ENCODE measurements at places on chromosomes 3 and 15.

- no peak for DNase-seq
These were observed 184.9 kb downstream of the MINAR1 start for GRCh38 chr15:79617071-79617470.

DNA sequence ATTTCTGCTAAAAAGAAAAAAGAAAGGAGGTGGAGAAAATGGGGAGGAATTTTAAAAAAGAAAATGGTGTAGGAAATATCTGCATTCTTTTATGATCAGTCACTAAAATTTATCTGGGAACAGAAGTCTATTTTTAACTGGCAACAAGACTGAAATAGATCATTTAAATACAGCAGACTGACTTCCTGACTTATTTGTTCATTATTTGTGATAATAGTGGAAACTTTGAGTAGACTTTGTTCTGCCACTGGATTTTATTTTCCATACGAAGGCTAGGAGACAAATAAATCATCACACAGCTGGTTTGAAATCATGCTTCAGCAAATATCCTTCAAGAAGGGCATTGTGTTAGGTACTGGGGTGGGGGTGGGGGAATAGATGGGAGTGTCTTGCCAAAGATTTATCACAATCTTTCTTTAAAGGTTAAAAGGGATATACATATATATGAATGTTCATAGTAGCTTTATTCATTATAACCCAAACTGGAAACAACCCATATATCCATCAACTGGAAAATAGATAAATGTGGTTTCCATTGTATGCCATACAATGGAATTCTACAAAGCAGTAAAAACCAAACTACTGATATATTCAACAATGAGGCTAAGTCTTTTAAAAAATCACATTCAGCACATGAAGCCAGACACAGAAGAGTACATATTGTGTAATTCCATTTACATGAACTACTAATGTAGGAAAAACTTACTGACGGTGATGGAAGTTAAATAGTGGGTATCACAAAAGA lies 4.7 kb upstream of the CLASP2 start:
- peak; percentile 23 for DNase-seq

DNA sequence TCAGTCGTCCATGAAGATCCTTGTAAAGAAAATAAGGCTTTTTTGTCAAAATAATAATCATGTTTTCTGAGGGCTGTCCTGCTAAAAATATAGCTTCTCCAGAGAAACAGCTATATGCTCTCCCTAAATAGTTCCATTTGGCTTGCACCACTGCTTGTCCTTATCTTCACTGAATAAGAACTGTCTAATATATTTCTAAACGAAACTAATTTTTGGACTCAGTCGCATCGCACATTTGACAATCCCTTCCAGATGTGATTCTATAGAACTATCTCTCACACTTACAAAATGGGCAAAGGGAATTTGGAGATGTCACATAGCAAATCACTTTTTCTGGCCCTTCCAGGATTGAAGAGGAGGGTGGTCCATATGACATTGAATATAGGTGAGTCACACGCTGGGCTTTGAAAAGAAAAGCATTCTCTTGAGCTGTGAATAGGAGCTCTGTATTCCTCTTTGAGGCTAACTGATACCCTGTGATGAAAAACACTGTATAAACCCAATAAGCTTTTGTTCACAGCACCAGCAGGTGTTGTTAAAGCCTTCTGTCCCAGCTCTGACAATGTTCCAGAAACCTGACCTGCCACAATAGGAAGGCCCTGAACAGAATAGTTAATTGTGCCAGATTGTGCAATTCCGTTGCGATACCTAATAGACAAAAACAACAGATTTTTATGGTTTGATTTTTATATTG lies 1144.2 kb downstream of the ROBO2 start:
- DNase-seq = peak; percentile 16

- DNase-seq = peak; percentile 91
These were observed 3.5 kb downstream of the ZNF710 start for GRCh38 chr15:90004671-90005070.

DNA sequence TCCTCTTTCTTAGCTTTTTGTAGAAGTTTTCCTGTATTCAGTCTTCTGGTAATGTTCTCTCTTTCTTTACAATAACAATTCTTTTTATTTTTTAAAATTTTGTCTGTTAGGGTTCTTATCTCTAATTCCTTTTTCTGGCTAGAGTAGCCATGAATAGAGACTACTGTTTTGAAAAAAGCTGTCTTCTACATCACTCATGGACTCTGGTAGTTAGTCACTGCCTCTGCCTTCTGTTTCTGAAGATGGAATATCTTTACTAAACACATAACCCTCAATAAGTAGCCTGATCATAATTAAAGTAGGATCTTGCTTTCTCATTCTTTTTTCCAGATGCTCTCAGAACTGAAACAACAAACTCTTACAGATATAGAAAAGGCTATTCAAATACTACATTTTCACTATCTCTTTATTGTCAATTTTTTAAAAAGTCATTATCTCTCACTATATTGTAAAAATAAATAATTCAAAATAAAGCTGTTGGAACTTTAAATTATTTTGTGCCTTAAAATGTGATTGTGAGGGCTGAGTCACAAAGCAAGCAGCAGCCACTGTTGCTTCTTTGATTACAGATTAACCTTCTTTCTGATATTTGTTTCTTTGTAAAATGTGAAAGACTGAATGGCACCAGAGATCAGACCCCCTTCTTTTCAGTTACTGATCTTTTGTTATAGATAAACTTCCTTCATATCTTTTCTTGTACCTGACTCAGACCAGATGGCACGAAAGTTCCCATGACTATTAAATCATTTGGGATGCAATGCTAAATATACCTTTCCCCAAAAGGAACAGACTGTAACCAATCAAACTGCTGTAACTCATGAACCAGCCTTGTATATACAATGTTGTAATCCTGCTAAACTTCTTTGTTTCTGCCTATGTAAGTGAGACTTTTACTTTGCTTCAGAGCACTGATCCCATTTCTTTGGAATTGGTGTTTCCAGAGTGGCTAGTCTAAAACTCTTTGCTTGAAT lies 1159.5 kb downstream of the IGSF11 start:
- DNase-seq = no peak

DNA sequence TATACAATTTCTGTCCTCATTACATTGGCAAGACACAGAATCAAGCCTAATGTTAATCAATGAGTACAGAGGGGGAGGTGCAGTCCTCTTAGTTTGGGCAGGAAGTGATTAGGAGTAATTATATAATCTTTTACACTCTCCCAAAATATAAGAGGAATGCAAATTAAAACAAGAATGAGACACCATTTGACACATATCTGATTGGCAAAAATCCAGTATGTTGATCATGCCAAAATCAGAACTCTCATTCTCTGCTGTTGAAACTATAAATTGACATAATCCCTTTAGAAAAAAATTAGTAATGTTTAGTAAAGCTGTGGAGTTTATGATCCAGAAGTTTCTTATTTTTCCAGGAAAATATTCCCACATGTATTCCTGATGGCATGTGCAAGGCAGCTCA lies 373.4 kb downstream of the EPHA6 start:
- no peak for DNase-seq

GRCh38 chr15:69953816-69954215 lies 143.9 kb downstream of the TLE3 start:
- no peak for DNase-seq

- no peak for DNase-seq
These were observed 8.9 kb downstream of the CPOX start for GRCh38 chr3:98584547-98584946.

GRCh38 chr15:71116942-71117341 lies 1.7 kb downstream of the THSD4 start:
- DNase-seq = no peak

DNA sequence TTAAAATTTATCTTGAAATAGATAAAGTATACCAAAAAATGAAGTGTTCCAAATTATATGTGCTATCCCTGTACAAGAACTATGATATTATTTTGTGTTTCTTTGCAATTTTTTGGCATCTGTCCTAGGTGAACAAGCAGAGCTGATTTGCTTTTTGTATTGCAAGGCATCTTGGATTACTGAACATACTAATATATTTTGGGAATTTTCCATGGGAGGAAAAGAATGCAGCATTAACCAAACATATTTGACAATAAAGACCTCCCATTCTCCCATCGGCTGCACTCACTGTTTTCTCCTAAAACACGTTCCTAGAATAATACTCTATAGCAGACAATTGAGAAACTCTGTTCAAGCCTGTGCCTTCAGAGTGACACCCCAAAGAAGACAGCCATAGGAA lies 265.1 kb upstream of the ALCAM start:
- DNase-seq = no peak

- no peak for DNase-seq
These were observed 9.4 kb downstream of the BOC start for GRCh38 chr3:113220721-113221120.

GRCh38 chr15:25611603-25612002 lies 172.8 kb upstream of the UBE3A start:
- peak; percentile 70 for DNase-seq

- DNase-seq = no peak
These were observed 209.8 kb downstream of the PLCL2 start for GRCh38 chr3:17094551-17094950.

DNA sequence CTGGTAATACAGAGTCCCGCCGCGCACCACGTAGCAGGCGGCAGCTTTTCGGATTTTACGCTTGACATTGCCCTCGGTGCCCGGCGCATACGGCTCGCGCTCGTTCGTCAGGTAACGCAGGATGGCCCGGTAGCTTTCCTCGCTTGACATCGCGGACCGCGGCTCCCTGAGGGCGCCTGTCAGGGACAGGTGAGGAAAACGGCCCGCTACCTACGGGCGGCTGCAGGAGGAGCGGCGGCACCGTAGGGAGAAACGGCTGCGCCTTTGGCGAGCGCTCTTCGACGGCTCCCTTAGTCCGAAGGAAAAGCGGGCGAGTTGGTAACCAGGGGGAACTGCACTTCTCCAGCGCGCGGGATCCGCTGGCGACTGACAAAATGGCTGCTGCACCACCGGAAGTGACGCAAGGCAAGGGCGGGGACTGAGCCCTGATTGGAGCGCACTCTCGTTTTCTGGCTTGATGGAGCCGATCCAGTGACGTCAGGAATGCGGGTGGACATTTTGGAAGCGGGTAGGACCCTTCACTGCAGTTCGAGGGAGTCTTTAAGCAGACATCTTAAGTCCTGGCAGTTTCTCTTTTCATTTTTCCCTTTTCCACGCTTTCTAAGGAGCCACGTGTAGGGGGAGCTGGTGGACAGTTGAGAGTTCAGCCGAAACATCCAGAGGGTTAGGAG lies at the start of gene ZBTB11:
Gene ZBTB11, minus strand, starts transcription at position 368 of the 671 bp plus-strand sequence. Its CDS starts 218 bp downstream, at position 150.
- DNase-seq = peak; percentile 99

DNA sequence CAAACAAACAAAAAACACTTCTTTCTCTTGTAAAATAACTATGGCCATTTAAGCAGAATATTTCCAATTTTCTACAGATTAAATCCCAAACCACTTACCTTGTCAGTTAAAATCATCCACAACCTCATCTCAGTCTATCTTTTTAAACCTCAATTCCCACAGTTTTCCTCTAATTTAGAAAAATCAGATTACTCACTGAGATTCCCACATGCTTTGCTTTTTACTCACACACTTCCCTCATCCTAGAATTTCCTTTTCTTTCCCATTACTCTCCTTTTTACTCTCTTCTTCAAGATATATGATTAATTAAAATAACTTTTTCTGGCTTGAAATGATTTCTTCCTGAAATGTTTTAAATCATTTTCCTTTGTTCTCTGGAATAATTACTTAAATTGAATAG lies 790.7 kb downstream of the ROBO1 start:
- DNase-seq = peak; percentile 57

- peak; percentile 18 for DNase-seq
These were observed 519.0 kb upstream of the PROK2 start for GRCh38 chr3:72303926-72304325.

DNA sequence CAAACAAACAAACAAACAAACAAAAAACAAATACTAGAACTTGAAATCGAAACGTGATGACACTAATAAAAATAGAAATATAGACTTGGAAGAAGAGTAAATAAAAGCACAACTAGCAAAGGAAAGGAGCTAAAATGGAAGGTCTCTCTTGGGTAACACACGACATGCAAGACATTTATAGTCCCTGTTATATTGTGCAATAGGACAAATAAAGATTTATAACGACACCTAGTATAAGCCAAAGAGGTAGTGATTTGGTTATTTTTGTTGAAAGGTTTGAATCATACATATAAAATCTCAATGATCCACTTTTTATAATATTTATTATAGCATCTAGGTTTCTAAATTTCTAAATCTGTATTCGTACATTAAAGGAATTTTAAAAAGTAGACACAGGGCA lies 349.6 kb downstream of the CHST2 start:
- DNase-seq = no peak

DNA sequence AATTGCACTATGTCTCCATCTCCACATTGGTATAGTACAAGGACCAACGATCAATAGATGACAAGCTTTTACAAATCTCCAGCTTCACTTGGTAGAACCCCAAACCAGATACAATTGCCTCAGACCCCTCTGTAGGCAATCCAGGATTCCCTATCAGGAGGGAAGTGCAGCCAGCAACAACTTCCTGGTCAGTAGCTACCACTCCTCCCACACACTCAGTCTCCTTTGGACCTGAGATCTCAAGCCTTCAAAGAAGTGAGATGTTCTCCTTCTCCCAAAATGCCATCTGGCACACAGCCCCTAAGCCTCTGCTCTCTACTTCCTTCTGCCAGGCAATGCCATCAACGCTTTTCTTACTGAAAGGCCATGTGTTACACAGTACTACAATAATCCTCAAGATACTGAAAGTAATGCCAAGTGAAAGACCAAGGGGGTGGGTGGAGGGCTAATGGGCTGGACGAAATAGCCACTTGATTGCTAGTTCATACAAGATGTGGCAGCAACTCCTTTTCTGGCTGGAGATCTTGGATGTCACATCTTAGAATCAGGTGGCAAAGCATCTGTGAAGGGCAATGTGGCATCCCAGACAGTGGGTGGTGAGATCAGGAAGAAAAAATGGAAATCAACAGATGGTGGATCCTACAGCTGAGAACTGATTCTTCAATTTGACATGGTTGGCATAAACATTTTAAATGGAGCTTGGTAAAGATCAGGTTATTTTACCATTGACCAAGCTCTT lies 75.3 kb upstream of the ACP3 start:
- no peak for DNase-seq

- no peak for DNase-seq
These were observed 2.3 kb upstream of the COL6A6 start for GRCh38 chr3:130514681-130515080.

- peak; percentile 61 for DNase-seq
These were observed 1.5 kb downstream of the GPR87 start for GRCh38 chr3:151315136-151315535.

GRCh38 chr3:108406661-108407206 lies 103.7 kb downstream of the MYH15 start:
- DNase-seq = peak; percentile 87

- DNase-seq = peak; percentile 17
These were observed 237.7 kb upstream of the AZI2 start for GRCh38 chr3:28586325-28586724.

DNA sequence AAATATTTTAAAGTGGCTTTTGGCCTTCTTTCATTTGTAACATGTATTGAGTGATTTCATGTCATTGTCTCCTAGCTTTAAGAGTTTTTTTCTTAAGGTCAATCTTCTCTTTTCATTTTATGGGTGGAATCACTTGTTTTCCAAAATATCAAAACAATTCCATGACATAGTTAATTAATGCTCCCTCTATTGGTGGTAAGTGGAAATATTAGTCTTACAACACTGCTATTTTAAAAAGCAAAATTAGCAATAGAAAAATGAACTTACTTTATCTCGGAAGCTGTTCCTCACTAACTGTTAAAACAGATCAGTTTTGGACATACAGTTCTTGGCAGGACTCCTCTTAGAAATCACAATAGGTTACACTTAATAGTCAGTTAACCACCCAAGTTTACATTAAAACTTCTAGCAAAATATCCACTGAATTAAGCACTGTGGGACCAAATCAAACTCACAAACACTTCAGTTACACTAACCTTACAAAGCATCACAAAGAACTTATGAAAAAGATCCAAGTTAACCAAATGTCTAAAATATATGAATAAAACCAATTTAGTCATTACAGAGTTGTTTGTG lies 42.4 kb downstream of the TIGIT start:
- no peak for DNase-seq
